ENCODE measurements at places on chromosomes 2 and 18.

DNA sequence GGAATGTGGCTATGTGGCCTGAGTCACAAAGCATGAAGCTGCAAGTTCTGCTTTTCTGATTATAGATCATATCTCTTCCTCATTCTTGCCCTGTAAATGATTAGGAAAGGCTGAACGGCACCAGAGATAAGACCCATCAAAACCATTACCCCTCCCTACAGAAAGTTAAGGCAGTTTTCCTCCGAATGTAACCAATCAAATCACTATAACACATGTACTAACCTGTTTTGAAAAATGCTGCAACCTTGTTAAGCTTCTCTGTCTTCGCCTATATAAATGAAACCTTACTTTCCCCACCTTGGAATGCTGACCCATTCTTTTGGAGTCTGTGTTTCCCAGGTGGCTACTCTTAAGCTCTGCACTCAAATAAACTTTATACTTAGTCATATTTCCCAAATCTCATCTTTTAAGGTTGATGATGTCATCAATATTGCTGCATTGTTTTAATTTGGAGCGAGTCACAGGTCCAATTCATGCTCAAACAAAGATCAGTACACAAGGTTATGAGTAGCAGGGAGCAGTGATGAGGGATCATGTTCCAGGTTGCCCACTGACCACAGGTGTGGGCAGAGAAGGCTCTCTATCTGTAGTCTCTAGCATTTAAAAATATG is 662.3 kb downstream of the IRS1 start:
- no peak for DNase-seq

GRCh38 chr2:66929632-66930338 is 467.3 kb upstream of the ETAA1 start:
- DNase-seq, result no peak

- DNase-seq, result no peak
Measured at GRCh38 chr2:66865161-66865560, 430.2 kb downstream of the MEIS1 start.

GRCh38 chr2:10137053-10137843 is 14.7 kb downstream of the RRM2 start:
- DNase-seq, result no peak

- DNase-seq, result no peak
Measured at GRCh38 chr18:48371854-48372602, 37.2 kb downstream of the ZBTB7C start.

DNA sequence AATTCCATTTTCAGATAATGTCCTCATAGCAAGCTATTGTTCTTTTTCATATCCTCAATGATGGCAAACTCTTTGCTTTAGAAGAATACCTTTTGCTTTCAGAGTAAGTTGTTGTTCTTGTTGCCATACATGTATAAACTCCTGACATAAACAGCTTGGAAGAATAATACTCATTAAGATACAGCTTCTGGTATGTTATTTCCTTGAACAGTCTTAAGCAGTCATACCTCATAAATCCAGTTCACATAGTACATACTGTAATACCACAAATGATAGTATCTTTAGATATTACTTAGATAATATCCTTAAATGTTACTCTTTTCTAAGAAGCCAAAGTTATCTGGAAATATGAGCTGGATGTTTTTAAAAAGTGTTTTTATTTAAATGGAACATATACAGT is 23.2 kb downstream of the METTL8 start:
- DNase-seq, result no peak
